ENCODE measurements at places on chromosomes 1 and 21.

DNA sequence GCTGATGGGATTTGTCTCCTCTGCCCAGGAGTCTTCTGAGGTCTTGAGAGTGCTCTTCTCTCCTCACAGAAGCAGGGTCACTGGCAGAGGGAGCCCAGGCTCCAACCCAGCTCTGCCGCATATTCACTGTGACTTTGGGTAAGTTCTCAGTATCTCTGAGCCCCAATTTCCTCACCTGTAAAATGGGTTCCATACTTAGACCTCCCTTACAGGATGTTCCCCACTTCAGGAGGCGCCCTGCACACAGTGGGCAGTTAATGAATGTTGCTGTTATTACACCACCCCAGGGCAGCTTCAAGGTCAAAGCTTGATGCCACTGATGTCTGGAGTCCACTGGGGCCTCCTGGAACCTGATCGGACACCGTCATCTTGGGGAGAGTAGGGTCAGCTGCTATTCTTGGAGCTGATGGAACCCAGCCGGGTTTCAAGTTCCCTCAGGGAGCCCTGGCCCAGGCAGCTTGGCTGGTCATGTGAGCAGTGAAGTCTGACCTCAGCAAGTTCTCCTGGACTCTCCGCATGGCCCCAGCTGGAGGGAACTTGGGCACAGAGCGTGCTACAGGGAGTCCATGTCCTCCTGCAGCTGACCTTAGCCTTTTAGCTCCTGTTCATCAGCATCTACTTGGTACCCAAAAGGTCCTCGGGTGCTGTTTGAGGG is 21.8 kb downstream of the COA7 start:
- DNase-seq = no peak

DNA sequence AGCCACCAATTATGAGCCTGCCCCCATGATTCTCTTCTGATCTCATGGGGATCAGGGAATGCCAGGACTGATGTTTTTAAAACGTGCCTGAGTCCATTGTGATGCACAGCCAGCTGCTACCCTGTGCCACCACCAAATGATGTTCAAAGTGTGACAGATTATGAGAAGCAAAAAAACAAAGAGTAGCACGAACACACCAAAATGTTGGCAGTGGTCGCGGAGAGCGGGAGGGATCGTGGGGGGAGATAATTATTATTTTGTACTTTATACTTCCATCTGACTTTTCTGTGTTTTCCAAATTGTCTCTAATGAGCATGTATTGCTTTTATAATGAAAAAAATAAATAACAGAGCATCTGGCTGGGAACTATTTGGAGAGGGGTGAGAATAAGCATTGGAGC is 50.5 kb downstream of the EPHB2 start:
- no peak for DNase-seq

GRCh38 chr1:226736001-226736907 is 2.8 kb downstream of the ITPKB start:
- no peak for DNase-seq

- DNase-seq = no peak
Measured at GRCh38 chr1:85623061-85623471, 42.5 kb downstream of the CCN1 start.

DNA sequence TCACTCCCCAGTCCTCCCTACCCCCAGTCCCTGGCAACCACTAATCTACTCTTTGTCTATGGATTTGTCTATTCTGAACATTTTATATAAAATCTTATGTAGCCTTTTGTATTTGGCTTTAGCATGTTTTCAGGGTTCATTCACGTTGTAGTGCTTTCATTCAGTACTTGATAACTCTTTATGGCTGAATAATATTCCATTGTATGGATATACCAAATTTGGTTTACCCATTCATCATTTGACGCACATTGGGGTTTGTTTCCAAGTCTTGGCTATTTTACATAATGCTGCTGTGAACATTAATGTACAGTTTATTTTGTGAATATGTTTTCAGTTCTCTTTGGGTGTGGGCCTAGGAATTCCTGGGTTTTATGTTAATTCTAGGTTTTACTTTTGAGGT is 2.6 kb downstream of the KDM1A start:
- no peak for DNase-seq

DNA sequence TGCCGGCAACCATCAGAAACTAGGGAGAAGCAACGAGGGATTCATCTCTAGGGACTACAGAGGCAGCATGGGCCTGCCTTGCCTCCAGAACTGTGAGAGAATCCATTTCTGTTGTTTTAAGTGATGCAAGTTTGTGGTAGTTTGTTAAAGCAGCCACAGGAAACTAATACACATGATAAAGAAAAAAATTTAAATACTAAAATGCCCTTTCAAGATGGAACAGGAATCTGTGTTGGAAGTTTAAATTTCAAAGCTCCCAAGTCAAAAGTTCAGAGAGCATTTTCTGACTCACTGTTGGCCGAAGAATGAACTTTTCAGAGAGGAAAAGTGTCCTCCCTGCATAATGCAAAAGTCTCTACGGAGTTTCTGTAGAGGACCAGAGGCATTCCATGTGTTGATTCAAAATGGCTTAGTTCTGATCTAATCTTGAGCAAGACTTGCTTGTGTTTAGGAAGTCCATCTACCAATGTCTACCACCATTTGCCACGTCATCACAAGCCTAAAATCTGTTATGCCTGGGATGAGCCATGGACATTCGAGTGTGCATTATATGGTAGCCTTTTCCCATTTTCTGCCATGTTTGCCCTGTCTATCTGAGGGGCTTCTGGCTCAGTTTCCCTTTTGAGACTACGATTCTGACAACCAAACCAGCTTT is 22.4 kb upstream of the ARHGAP29 start:
- DNase-seq = no peak

DNA sequence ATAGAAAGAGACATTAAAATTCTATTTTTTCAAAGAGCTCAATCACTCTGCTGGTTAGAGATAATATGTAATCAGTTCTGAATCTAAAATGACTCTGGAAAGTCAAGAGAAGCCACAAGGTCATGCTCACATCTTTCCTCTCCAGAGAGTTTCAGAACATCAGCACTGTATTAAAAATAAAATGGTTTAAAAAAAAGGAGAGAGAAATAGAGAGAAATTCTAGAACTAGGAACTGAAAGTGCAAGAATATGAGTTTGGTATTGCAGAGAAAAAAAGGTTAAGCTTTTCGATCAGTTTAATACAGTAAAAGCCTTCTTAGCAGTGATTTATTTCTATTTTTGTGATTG is 44.0 kb upstream of the DIPK1A start:
- no peak for DNase-seq

- DNase-seq = peak; percentile 26
Measured at GRCh38 chr1:233294913-233295236, 650 bp downstream of the PCNX2 start.

- DNase-seq = no peak
Measured at GRCh38 chr1:4767308-4767707, 112.9 kb downstream of the AJAP1 start.
